Fibroblast of skin of right quadriceps (primary cell): ENCODE measurements at places on chromosomes 16 and 17.
A peak's percentile ranks its signal among the peaks of the same experiment; 100 is the strongest.

DNA sequence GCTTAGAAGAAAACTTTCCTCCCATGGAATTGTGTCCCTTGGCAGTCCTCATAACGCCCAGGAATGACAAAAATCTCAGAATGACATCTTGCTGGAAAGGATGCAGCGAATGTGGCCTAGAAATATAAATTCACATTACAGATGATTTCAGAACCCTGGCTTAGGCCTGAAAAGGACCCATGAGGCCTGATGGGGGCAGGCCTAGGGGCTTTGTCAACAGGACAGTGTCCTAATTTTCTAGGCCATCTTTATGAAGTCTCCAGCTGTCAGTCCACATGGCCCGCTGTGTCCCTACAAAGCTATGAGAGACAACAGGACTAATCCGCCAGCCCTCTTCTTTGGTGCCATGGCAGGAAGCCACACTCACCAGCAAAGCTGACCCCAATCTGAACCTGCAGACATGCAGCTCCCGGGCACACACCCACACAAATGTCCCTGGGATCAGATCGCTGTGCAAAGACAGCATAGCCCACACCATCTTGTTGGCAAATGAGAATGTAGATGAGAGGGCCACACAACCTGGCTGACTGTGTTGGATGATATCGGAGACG lies 40.4 kb upstream of the DNAH17 start:
- no peak for DNase-seq

GRCh38 chr17:39596543-39597267 lies 11.0 kb downstream of the NEUROD2 start:
- no peak for DNase-seq

DNA sequence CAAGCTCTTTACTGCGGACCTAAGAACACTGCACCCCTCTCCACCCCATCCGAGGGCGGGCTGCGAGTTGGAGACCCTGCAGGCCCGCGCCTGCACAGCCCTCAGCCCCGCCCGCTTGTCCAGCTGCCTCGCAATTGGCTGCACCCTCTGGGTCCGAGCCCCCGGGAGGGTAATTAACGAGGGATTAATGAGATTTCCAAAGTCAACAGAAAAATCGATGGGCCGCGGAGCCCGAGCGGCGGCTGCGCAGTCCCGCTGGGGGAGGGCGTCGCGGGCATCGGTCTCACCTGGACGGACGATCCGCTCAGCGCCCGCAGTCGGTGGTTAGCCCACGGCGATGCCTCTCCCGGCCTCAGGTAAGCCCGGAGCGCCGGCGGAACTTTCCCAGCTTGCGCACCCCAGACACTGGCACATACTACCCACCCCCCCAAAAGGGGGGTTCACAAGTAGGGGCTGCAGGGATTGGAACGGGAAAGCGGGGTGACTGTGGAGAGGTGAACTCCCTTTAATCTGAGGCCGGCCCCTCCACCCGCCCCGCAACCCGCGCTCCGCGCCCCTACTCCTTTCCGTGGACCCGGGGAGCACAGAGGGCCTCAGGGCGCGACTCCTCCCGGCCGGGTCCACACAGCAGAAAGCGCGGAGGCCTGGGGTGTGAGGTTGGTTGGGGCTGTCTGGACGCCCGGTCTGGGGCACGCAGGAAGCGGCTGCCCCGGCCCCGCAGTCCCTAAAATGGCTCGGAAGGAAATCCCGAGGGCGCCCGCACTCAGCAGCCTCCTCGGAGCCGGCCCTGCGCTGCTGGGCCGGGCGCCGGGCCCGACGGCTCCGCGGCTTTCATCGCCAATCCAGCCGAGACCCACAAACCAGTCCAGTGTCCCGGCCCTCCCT lies at the start of gene OTOP3:
OTOP3 (plus strand) TSS at position 314 of the 885 bp plus-strand sequence; CDS start at position 338, 24 bp downstream.
- no peak for DNase-seq

DNA sequence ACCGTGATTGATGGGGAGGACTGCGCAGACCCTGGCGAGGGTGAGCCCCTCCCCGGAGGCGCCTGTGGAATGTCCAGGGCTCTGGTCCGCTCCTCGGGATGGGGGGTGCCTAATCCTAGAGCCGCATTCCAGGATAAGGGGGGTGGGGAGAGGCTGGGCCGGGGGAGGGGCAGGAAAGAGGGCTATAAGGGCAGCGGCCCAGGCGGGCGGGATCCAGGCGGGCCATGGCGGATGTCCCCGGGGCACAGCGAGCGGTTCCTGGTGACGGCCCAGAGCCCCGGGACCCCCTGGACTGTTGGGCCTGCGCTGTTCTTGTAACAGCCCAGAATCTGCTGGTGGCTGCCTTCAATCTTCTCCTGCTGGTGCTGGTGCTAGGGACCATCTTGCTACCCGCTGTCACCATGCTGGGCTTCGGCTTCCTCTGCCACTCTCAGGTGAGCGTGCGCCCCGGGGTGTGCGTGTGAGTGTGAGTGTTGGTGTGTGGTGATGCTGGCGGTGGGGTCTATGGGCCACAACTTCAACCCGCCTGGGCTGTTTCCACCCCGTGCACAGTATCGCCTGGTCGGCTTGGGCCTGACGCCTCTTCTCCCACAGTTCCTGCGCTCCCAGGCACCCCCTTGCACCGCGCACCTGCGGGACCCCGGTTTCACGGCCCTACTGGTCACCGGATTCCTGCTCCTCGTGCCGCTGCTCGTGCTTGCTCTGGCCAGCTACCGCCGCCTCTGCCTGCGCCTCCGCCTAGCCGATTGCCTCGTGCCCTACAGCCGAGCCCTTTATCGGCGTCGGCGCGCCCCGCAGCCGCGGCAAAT lies at the start of gene TMEM88:
TMEM88 (plus strand) TSS at position 216 of the 809 bp plus-strand sequence; CDS start at position 225, 9 bp downstream.
- no peak for DNase-seq

DNA sequence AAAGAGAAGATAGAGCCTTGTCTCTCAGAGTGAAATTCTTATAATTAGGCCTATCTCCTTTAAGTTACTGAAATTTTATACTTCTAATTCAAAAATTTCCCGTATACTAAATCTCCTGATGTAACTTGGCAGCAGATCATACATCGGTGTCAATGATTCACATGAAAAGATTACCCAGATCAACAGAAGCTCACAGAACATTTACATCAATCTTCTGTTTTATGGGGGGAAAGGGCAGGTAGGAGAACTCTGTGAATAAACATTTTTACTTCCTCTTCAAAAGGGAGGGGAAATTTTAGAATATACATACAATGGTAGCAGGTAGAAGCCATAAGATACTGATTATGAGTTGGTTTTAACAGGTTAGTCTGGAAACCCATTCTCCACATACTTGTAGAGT lies 43.1 kb downstream of the PHLPP2 start:
- DNase-seq = no peak

DNA sequence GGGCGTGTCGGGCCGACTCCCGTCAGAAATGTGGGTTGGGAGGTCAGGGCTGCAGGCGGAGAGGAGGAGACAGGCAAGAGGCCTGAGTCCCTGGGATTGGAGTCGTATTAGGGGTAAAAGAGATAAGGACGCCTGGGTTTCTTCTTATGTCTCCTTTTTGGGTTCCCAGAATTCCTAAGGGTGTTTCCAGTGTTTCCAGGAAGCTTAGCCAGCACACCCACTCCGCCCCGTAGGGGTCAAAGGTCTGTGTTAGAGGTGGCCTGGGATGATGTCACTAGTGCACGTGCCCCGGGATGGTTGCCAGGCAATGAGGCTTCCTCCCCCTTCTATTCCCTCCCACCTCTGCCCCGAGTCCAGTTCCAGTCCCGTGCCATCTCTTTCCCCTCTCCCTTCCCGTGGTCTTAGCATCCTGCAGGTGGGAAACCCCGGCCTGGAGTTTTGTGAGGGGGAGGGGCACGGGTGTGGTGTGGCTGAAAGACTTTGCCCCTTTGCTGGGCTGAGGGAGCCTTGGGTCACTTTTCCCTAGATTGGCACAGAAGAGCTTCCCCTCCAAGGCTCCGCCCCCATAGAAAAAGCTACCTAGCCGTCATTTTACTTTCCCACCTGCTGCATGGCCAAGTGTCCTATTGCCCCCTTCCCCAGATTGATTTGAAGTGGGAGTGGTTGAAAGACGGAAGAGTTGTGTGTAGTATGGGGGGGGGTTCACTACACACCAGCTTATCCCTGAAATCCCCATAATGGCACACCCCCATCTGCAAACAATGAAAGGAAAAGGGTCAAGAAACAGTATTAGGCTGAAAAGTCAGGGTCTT lies 2.8 kb downstream of the KDM6B start:
- DNase-seq = peak; percentile 93

DNA sequence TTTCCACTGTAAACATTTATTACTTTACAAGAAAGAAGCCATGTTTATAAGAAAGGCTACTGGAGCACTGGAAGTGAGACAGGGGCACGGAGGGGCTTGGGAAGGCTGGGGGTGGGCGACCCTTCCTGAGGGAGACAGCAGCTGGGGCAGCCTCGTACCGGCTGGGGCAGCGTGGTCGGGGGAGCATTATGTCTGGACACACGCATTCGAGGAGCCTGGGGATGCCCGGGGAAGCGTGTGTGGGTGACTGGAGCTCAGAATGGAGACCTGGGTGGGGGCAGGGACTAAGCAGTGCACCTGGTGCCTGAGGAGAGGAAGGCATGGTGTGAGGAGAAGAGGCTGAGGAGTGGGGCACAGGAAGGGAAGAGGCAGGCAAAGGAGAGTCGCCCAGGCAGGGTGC lies 64.5 kb downstream of the SRCIN1 start:
- no peak for DNase-seq

- DNase-seq = no peak
These were observed 44.2 kb downstream of the MARF1 start for GRCh38 chr16:15598648-15599190.

GRCh38 chr16:51569203-51569931 lies 418.3 kb upstream of the SALL1 start:
- no peak for DNase-seq

GRCh38 chr16:12802661-12803060 lies 1.0 kb downstream of the CPPED1 start:
- no peak for DNase-seq

GRCh38 chr16:89020068-89020924 lies 43.3 kb upstream of the CBFA2T3 start:
- DNase-seq = no peak

DNA sequence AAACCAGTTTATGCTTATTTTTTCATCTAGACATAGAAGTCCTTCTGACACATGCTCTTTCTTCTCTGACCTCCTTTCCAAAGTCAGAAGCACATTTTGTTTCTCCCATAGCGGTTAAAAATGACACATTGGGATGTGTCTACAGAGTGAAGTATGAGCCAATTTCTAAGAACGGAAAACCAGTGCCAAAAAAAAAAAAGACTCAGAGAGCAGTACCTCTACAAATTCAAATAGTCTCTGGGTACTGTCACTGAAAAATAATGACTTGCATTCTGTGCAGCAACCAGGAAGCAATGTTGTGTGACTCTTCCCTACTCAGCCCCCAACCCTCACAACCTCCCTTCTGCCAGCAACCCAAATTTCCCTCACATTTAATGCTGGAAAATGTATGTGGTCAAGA lies 145.5 kb upstream of the PMFBP1 start:
- peak; percentile 26 for DNase-seq

- no peak for DNase-seq
These were observed 49.6 kb upstream of the PLCG2 start for GRCh38 chr16:81729451-81729850.

- DNase-seq = no peak
These were observed 239.8 kb upstream of the SALL1 start for GRCh38 chr16:51390877-51391276.

DNA sequence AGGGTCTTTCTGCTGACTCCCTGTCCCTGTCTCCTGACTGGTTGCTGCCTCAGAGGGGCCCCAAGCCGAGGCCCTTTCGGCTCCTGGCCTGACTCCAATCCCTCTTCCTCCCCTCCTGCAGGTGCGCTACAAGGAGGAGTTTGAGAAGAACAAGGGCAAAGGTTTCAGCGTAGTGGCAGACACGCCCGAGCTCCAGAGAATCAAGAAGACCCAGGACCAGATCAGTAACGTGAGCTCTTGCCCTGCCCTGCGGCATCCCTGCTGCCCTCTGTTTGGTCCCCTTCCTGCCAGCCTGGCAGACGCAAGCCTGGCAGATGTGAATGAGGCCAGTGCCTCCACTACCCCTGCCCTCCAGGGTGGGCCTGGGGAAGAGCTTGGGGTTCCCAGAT lies 27.1 kb upstream of the LASP1NB start:
- DNase-seq = no peak

DNA sequence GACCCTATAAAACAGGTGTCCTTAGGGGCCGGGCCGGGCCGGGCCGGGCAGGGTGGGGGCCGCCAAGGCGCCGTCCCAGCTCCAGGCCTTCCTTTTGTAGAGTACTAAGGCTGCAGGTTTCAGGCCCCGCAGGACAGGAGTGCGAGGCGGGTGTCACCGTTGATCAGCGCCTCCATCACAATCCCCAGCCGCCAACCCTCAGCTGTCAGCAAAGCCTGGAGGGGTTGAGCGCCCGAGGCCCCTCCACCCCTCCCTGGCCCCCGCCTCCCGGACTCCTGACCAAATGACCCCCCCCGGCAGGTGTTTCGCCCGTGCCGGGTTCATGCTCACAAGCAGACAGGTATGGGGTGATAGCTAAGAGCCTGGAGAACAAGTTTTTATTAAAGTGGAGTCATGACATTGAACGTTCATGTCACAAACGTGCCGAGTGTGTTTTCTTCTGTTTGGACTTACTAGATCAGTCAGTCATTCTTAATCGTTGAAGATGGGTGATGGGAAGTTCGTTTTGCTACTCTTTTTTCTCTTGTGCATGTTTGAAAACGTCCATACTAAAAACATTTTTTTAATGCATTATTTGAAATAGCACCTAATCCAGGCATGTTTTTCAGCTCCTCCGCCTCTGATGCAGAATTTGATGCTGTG lies 534 bp downstream of the ARL2BP start:
- no peak for DNase-seq

GRCh38 chr16:64077242-64077641 lies 1044.6 kb downstream of the CDH11 start:
- no peak for DNase-seq

GRCh38 chr17:72942579-72942978 lies 149.9 kb downstream of the SLC39A11 start:
- peak; percentile 14 for DNase-seq

GRCh38 chr17:27403480-27404005 lies 52.7 kb upstream of the KSR1 start:
- no peak for DNase-seq

DNA sequence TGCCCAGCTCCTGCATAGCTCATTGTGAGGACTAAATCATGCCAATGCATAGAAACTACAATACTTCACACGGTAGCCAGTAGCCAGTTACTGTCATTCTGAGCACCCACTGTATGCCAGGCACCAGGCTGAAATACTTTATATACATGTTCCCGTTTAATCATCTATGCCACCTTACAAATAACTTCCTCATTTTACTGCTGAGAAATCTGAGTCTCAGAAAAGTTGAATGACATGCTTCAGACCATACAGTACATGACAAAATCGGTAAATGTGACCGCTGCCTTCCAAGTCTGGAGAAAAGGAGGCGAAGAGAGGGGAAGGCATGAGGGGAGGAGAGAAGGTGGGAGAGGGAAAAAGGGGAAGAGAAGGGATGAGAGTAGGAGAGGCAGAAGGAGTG lies 9.2 kb upstream of the TLCD3B start:
- DNase-seq = no peak

GRCh38 chr16:25018972-25019617 lies 3.9 kb upstream of the ARHGAP17 start:
- DNase-seq = no peak

GRCh38 chr17:2466931-2467330 lies 44.8 kb downstream of the METTL16 start:
- DNase-seq = no peak

GRCh38 chr16:79845734-79846135 lies 245.2 kb upstream of the MAF start:
- no peak for DNase-seq
